ENCODE measurements at places on chromosomes 11 and 22.

- no peak for DNase-seq
Measured at GRCh38 chr11:67044496-67044895, 12.2 kb upstream of the RHOD start.

DNA sequence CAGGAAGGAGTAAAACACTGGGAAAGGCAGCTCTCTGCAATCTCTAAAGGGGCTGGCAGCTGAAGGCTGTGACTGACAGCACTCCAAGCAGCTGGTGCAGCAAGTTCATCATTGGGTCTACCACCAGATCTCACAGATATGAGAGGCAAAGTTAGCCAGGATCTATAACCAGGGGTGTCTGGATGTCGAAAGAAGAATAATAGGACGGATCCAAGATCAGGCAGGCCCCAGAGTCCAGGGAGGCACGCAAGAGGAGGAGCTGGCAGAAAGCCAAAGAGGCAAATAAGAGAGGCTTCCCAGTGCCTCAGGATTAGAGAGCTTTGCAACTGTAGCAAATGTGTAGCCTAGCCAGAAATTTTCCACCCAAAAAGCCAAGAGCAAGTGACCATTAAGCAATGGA, 77.1 kb downstream of the RBMXL2 start:
- DNase-seq = no peak

GRCh38 chr22:37819105-37819433, 4.1 kb upstream of the GALR3 start:
- DNase-seq = no peak

- DNase-seq = no peak
Measured at GRCh38 chr11:63944987-63945386, 6.2 kb downstream of the NAA40 start.

GRCh38 chr11:28833169-28833568, 725.0 kb downstream of the METTL15 start:
- DNase-seq = no peak

- DNase-seq = no peak
Measured at GRCh38 chr22:33880986-33881385, 39.3 kb downstream of the LARGE1 start.

- no peak for DNase-seq
Measured at GRCh38 chr11:71542879-71543777, 5.1 kb upstream of the KRTAP5-9 start.

DNA sequence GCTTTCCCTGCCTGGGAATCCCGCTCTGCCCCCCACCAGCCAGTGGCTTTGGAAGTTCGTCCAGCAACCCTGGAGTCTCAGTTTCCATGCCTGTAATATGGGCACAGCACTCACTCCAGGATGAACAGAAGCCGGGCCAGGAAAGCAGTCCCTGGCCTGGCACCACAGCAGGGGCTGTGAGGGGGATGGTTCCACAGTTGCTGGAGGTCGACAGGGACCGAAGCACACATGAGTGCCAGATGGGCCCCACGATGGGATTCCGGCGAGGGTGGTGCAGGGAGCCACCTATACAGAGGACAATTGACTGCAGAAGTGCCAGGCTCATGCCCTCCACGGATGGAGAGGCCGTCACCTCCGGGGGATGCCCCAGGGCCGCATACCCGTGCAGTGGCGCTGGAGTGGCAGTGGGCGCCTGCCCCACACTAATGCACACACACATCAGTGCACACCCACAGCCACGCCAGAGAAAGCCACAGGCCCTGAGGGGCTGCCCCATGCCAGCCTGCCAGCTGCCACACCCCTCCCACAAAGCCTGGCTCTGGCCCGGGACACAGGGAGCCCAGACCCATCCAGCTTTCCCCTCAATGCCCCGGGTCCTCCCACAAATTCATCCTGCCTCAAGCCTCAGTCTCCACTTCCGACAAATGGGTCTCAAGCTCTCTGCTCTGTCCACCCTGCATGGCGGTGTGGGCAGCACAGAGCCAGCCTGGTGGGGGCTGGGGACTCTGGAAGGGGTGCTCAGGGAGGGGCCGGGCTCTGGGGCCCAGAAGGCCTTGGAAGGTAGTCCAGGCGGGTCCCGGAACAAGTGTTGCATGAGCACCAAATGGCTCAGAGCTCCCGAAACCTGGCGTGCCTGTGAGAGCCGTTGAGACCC, 9.7 kb downstream of the ASCL2 start:
- DNase-seq = no peak

- DNase-seq = no peak
Measured at GRCh38 chr11:18540207-18541009, 13.7 kb upstream of the TSG101 start.

- no peak for DNase-seq
Measured at GRCh38 chr11:119120639-119121007, 757 bp upstream of the HINFP start.
